NCI-H1105 treated with DMSO at 0.1 percent for 48 hours (cell line): ENCODE measurements at places on chromosomes 1 and 21.

- no peak for DNase-seq
These were observed 37.4 kb downstream of the CITED4 start for GRCh38 chr1:40824591-40825434.

- DNase-seq = no peak
These were observed 98.5 kb upstream of the HIVEP3 start for GRCh38 chr1:42017259-42017658.

- no peak for DNase-seq
These were observed 56.7 kb downstream of the PRDM2 start for GRCh38 chr1:13756557-13757315.

GRCh38 chr21:30058928-30059327 is 107.7 kb downstream of the CLDN17 start:
- no peak for DNase-seq

- DNase-seq = no peak
These were observed 19.3 kb upstream of the DDAH1 start for GRCh38 chr1:85484264-85484663.

DNA sequence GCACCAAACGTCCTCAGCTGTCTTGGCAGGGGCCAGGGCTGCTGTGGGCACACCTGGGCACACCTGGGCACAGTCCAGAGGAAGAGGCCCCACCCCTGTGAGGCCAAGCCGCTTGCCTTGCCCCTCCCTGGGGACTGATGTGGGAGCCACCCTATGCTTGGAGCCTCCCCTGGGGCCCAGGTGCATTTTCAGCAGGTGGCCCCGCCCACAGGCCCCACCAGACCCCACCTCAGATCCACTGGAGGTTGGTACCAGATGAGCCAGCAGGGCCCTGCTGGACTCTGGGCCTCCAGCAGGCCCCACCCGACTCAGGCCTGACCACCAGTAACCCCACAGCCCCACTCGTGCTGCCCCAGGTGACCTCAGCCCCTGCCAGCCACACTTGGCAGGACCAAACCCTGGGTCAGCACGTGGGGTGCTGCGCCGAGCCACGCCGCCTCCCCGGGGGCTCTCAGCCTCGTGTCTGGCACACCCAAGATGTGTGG is 8.8 kb downstream of the SLC19A1 start:
- DNase-seq = no peak

DNA sequence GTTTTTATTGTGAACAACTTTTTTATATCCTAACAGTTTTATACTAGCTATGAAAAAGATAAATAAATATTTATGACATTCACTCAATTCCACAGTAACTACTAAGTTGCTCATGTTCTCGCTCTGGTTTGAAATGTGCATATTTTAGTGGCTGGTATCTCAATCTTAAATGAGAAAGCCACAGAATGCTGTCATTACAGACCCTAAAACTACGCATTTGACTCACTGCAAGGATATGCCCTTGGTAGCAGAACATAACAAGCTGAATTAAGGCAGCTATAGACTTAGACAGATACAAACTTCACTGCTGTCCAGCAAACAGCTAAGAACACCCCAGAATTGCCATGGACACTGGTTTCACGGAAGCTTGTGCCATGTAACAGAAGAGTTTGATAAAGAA is 19.0 kb downstream of the DAB1 start:
- no peak for DNase-seq

DNA sequence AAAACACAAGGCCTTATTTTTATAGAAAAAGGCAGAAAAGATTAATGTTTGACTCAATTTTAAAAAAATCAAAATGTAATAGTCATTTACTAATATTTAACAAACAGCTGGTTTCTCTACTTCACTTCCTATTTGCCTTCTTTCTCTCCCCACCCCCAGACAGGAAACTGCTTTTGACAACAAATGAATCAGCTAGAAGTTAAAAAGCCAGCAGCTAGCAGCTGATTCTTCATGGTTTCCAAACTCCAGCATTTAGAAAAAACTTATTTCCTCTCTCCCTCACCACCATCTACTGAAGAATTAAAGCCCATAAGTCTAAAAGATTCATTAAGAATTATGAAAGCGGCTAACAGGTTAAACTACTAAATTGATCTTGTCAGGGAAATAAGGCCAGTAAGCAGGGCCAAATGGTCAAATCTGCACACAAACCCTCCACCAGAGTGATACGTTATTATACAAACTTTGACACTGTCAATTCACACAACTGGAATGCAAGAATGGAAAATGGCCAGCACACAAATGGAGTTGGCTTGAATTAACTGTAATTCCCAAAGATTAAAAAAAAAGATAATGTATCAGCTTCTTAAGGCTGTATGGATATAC is 4.0 kb downstream of the WDR26 start:
- DNase-seq = no peak

DNA sequence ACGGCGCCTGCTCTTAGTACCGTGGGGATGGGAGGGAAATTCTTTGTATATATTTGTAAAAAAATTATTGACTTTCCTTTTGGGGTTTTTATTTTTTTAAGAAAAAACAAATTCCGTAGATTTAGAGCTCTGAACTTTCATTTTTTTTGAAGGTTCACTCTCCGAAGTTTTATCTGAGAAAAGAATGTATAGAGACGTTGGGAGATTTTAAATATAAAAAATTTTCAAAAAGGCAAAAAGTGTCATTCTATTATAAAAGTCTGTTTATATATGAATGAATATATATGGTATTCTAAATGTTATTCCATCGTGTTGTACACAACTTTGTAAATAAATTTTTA is 2.4 kb downstream of the FOXD3 start:
- DNase-seq = no peak

- no peak for DNase-seq
These were observed 35.5 kb downstream of the MATN1 start for GRCh38 chr1:30687886-30688285.

DNA sequence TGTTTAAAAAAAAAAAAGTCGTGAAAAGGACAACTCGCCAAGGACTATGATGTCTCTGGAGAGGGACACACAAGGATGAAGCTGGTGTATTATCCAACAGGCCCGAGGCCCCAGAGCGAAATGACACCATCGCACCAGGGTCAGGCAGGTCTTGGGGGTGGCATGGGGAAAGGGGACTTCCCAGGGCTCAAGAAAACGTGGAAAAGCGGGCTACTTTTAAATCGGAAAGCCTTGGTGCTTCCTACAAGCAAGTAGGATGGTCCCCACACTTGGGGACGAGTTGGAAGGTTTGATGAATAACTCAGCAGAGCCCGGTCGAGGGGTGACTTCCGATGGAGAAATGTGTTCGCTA is 505 bp upstream of the GNPAT start:
- DNase-seq = no peak

GRCh38 chr1:211420389-211420788 is 71.6 kb downstream of the RD3 start:
- DNase-seq = no peak

- no peak for DNase-seq
These were observed 305.0 kb upstream of the ST6GALNAC5 start for GRCh38 chr1:76562292-76562691.

GRCh38 chr21:36708286-36709029 is 9.5 kb downstream of the SIM2 start:
- no peak for DNase-seq

GRCh38 chr1:50915621-50916020 is 44.4 kb downstream of the FAF1 start:
- no peak for DNase-seq

GRCh38 chr21:38401191-38401926 is 96.9 kb downstream of the ERG start:
- no peak for DNase-seq

DNA sequence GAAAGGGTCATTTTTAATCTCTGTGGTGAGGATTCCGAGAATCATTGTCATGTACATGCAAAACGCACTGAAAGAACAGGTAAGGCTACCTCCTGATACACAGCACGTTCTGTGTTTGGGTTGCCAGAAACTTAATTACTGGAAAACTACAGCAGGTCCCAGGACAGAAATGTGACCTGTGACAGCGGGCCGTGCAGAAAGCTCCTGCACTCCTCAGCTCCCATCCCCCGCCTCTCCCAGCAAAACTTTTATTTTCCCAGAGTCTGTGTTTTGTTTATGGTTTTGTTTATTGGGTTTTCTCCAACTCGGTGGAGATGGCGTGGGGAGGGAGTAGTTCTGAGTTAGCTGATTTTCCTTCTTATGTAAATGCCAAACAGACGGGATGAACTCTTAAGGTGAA is 44.7 kb downstream of the SLC44A3 start:
- no peak for DNase-seq

- peak; percentile 92 for DNase-seq
These were observed 54.5 kb upstream of the PLXNA2 start for GRCh38 chr1:208298593-208299269.

GRCh38 chr21:18138507-18138906 is 106.1 kb upstream of the CHODL start:
- no peak for DNase-seq

GRCh38 chr1:209674957-209675564 is at the start of gene G0S2:
TSS of gene G0S2 (plus strand) at chr1:209675412. CDS start at chr1:209675685, 273 bp downstream.
- peak; percentile 28 for DNase-seq

- no peak for DNase-seq
These were observed 296.3 kb upstream of the ZP4 start for GRCh38 chr1:238186887-238187574.

- DNase-seq = no peak
These were observed 19.8 kb downstream of the ZBTB17 start for GRCh38 chr1:15956150-15956549.

- DNase-seq = no peak
These were observed 84.0 kb upstream of the IVNS1ABP start for GRCh38 chr1:185401019-185401418.

DNA sequence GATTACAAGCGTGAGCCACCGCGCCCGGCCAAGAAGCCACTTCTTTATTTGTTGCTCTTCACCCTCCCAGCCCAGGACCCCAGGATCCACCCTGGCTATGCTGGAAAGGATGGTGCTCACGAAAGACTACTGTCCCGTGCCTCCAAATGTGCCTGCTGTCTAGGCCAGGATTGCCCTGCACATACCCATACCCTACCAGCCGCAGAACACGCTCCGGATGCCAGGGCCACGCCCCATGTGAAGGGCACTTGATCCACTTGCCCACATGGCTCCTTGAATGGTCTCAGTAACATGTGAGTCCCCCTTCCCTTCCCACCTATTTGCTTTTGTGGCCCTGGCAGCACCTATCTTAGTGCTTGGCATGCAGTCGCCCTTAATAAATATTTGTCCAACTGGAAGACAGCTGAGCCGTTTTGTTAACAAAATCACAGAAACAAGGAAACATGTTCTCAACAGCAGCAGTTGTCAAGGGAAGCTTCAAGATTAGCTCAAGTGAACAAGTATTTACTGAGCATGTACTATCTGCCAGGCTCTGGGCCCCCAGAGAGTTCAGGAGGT is 13.8 kb upstream of the UBXN10 start:
- no peak for DNase-seq

- peak; percentile 2 for DNase-seq
These were observed 24.4 kb downstream of the RCAN3 start for GRCh38 chr1:24526940-24527542.

DNA sequence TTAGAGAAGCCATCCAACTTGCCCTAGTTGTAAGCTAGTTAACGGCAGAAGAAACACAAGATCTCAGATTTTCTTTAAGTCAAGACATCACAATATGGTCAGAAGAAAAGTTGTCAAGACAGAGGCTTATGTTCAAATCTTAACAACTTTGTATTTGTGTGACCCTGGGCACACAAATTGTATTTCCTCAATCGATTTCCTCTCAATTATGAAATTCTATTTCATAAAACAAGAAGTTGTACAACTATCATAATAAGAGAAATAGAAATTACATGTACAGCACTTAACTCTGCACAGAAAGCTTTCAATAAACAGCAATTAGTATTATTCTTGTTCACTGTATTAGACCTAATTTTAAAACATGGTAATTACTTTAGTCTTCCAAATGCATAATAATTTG is 62.9 kb upstream of the SDC3 start:
- no peak for DNase-seq

DNA sequence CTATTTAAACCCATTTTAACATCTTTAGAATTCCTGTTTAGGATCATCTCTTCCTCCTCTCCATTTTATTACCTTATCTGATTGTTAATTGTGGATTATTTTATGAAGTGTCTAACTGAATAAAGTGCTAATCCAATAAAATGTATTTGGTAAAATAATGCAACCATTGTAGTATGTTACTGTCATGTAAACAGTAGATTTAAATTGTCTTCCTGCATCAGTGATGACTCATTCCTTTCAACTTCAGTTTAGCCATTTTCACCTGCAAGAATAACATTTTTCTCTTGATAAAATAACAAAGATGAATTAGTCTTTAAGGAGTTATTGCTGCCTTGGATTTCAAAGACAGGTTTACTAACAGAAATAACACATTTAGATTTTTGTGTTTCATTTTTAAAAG is 5.4 kb downstream of the PPP2R5A start:
- DNase-seq = no peak

- DNase-seq = no peak
These were observed 49.1 kb downstream of the PCSK9 start for GRCh38 chr1:55088413-55088812.

DNA sequence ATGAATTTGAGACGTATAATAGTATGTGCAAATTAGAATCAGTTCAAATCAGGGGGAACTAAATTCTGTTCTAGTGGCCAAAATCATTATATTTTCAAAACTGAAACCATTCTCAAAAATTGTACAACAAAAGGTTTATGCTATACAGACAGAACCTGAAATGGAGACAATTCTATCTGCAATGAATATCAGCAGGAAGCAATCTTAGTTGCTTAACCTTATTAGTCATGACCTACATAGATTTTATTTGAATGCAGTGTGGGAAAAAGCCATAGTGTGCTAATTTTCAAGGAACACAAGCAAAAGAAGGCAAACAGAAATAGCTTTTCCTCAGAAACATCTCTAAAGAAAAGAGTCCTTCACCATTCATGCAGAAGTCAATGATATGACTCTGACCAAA is 6.5 kb downstream of the AK5 start:
- DNase-seq = no peak

- no peak for DNase-seq
These were observed 256.7 kb upstream of the KIAA0040 start for GRCh38 chr1:175449306-175449705.

- no peak for DNase-seq
These were observed 179.2 kb downstream of the ATG4C start for GRCh38 chr1:62962901-62963776.

DNA sequence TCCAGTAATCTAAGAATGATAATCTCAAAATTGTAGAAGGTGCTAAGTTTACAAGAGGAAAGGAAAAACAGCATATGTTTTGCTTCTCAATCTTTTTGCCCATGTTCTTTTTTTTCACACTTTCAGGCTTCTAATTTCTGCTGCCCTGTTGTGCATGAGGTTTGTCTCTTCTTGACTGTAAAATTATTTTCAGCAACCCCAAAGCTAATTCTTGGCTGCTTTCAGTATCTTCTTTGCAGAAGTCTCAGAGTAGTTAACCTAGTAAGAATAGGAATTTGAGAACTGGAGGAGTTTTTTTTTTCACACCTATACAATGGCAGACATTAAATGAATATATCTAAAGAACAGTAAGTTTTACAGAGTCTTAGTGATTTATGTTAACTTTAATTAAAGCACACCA is 26.4 kb downstream of the DENND2D start:
- no peak for DNase-seq

GRCh38 chr1:186502087-186502486 is 41.2 kb upstream of the PDC start:
- DNase-seq = no peak
